ENCODE measurements at places on chromosomes 12 and 14.

DNA sequence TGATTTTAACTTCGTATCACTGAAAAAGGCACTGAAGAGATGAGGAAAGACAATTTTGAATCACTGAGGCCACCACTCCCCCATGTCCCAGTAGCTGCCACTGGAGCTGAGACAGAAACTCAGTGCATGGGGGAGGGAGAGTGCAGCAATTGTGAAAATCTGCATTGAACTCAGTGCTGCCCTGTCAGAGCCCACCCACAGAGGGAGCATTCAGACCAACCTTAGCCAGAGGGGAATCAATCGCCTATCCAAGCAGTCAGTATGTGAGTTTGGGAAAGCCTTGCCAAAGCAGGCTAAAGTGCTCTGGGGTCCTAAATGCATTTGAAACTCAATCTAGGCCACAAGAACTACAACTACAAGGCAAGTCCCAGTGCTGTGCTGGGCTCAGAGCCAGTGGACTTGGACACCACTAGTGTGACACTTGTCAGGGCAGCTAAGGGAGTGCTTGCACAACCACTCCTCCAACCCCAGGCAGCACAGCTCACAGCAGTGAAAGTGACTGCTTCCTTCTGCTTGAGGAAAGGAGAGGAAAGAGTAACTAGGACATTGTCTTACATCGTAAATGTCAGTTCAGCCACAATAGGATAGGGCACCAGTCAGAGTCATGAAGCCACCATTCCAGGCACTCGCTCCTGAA, 13.3 kb downstream of the RNASE3 start:
- no peak for DNase-seq

- no peak for DNase-seq
Observed at GRCh38 chr12:131264635-131265034, 310.9 kb downstream of the ADGRD1 start.

DNA sequence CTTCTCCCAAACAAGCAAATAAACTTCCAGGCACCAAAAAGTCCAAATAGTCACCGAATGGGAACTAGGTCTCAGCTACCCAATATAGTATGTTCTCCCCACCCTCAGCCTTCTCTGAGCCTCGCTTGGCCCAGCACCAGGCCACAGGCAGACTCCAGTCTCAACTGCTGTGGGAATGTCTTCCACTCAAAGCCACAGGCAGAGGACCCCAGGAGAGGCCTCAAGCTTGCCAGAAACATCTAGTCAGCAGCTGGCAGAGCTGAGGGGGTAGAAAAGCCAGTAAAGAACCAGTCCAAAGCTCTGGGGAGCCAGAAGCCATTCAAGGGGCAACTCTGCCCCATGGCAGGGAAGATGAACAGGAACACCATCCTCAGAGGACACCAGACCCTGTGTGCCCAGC, 41.8 kb downstream of the FMNL3 start:
- DNase-seq, result no peak

- no peak for DNase-seq
Observed at GRCh38 chr12:125184213-125184967, 119.2 kb downstream of the AACS start.

GRCh38 chr12:49288412-49288853, 6.5 kb upstream of the PRPH start:
- DNase-seq, result peak; percentile 75

DNA sequence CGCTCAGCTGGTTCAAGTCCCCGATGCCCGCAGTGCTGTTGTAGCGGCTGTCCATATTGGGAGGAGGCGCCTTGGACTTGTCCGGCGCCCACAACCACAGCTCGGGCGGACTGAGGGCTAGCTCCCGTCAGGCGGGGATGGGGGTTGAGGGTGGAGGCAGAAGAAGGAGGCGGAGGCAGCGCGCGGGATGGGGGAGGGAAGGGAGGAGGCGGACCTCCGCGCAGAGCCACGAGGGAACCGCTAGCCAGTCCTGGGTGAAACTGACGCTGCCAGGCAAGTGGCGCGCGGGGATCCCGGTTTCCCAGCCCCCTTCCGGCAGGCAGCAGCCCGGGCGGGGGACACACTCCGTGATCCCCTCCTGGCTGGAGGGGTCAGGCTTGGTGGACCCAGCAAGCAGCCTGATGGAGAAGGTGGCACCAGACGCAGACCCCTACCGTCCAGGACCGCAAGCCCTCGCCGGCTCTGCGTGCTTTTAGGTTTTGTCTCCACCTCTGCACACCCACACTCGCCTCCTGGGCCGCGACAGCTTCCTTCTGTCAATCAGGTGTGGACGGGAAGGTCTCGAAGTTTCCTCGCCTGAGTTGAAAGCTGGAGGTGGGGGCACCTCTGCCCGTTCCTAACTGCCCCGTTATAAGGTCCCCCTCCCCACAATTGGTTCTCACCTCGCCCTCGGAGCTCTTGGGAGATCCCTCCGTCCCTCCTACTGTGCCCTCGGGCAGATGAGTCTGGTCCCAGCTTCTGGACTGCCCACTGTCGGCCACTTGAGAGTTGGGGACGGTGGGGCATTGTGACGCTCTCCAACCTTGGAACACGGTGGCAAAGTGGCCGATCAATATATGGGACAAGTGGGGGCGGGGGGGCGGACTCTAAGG, at the start of gene CPNE8:
Gene CPNE8 (minus strand): TSS at position 112 of the 872 bp plus-strand sequence. CDS start 57 bp downstream, at position 55.
- peak; percentile 60 for DNase-seq
